ENCODE measurements at places on chromosomes 5 and 9.

DNA sequence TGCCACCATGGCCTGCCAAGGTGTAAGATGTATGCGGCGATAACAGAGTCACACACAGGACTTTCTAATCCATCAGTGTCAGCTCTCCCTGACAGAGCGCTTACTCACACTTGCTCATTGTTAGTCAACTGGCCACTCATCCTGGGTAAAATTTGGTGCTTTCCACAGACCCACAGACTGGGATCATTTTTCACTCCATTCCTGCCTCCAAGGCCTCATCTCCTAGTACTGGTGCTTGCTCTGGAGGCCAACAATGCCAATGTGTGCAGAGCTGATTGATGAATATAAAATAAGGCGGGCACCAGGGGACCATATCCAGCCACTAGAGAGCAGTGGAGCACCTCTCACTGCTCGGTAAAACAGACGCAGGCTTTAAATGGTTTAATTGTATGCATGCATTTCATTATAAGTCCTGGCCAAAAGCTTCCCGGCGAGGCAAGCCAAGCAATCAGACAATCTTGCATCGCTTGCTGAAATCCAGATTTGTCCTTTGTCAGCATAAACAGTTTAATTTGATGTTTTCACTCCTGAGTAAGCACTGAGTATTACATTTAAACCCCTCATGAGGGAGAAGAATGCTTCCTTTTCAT lies 22.3 kb downstream of the PSMB7 start:
- no peak for DNase-seq

- no peak for DNase-seq
Measured at GRCh38 chr5:126015235-126016181, 407.7 kb upstream of the GRAMD2B start.

DNA sequence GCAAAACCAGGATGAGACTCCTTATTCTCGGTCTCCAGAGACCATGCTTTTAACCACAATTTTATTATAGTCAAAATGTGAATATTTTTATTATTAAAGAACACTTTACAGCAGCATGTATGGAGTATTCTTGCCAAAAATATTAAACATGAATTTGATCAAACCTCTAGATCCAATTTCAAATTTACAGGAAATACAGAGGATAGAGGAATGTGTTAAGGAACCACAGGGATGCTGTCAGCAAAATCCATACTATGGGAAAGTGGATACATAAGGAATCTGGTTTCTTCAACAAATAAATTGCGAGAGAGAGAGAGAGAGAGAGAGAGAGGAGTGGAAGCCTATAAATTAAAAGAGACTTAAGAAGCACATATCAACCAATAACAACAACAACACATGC lies 348.2 kb upstream of the NUDT12 start:
- no peak for DNase-seq

- DNase-seq, result no peak
Measured at GRCh38 chr5:134975078-134975715, 7.5 kb downstream of the CATSPER3 start.

DNA sequence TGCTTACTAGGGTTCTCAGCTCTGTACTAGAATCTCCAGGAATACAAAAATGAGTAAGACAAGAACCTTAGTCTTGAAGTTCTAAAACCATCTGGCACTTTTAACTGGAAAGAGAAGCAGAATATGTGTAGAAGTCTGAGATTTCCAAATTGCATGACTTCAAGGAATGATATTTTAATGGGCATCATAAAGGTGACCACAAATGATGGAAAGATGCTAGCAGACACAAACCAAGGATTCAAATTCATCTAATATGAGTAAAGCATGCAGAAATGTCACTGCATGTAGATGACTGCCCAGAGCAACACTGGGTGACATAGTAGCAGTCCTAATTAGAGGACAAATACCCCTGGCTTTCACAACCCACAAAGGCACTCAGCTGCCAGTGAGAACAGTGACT lies 117.2 kb downstream of the RPS23 start:
- DNase-seq, result no peak

DNA sequence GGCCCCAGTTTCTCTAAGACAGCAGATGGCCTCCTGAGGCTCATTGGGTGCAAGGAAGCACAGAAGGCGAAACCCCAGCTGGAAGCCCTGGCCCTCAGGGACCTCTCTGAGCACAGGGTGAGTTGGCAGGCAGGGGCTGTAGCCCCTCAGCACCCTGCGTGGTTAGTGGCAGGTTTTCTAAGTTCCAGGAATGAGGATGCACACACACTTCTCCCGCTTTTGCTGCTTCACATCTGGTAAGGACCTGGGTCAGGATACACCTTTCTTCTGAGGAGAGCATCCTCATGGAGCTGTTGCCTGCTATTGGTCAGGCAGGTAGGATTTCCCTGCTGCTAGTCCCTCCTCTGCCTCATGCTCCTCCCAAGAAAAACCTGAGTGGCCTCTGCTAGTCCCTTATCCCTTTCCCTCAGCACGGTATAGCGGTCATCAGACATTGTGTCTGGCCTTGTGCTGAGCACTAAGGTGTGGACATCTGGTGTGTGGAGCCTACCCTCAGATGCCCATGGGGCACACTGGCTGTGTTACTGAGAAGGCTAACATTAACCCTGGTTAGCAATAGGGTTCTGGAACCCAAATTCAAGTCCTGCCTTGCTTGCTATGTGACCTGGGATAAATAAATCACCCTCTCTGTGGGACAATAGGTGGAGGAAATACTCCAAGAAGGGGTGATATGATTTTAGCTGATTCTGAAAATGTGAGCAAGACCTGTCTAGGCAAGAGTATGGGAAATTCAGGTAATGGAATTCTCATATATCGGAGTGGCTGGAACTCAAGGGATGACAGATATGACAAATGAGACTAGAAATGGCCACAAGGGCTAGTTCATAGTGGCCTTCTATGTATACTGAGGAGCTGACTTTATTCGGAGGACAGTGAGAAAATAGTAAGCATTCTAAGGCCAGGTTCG lies 1.6 kb downstream of the SLC22A4 start:
- no peak for DNase-seq

DNA sequence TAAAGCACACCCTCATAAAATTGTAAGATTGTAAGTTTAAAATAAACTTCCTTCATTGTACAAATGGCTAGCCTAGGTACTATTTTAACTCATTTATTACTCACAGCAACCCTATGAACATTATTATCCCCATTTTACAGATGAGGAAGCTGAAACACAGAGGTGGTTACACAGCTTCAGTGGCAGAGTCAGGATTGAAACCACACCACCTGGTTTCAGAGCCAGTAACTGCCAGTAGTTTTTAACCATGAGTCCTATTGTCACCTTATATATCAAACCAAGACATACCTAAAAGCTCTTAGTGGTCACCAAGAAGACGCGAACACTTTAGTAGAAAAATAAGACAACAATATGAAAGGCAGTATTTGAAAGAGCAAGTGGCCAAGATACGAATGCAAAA lies 16.1 kb downstream of the SH3GL2 start:
- DNase-seq, result no peak
